SK-N-SH (cell line): ENCODE measurements at places on chromosomes 6 and 20. TPM values are rescaled to one million over a fixed set of nuclear protein-coding genes. Genes with fewer than 3 reads are reported as not detected.
A peak's percentile ranks its signal among the peaks of the same experiment; 100 is the strongest.

DNA sequence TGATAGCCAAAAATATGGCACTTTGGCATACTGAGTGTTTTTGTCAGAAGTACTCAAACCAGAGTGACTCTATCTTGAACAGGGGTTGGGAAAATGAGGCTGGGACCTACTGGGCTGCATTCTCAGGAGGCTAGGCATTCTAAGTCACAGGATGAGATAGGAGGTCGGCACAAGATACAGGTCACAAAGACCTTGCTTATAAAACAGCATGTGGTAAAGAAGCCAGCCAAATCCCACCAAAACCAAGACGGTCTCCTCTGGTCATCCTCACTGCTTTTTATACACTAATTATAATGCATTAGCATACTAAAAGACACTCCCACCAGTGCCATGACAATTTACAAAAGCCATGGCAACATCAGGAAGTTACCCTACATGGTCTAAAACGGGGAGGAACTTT lies 985.1 kb downstream of the HACE1 start:
- H3K4me1 ChIP-seq, result peaks cover 13% of the 10 kb centered on the region
- no peaks in the 10 kb centered on the region for H3K36me3 ChIP-seq

DNA sequence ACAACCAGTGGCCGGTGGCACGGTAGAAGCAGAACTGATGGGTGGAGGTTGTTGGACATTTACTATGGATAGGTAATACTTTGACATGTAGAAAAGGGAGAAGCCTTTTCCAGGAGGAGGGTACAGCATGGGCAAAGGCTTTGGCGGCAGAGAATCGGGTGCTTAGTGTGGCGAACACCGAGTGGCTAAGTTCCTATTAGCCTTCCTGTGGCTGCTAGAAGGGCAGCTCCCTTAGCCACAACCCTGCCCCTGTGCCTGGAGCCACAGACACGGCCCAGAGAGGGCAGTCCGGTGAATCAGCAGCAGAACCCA lies 37.9 kb upstream of the TGM2 start:
- no peak for DNase-seq
- H3K36me3 ChIP-seq, result no peaks in the 10 kb centered on the region
- no peak overlapping the region for H3K4me3 ChIP-seq
- no peaks in the 10 kb centered on the region for H3K4me1 ChIP-seq
- H3K27me3 ChIP-seq, result no peaks in the 10 kb centered on the region
- H3K27ac ChIP-seq, result no peak overlapping the region

GRCh38 chr6:130525408-130525807 lies 159.6 kb downstream of the TMEM200A start:
- H3K27ac ChIP-seq, result no peak overlapping the region
- H3K27me3 ChIP-seq, result no peaks in the 10 kb centered on the region
- H3K4me1 ChIP-seq, result no peaks in the 10 kb centered on the region
- H3K36me3 ChIP-seq, result no peaks in the 10 kb centered on the region
- H3K4me3 ChIP-seq, result no peak overlapping the region

DNA sequence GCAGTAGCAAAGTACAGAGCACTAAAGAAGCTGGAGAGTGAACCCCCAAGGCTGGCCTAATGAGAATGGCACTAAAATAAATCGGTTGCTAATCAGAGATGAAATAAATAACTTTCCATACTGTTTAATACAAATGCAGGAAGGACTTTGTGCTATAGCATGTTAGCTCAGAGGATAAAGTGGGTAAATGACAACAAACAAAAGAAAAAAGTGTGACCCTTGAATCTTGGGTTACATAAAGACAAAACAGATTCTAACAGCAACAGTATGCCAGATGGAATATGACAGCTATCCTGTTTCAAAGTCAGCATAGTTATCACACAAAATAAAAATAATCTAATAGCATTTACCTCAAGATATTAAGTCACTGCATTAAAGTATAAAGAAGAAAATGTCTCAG lies 622.7 kb downstream of the PHF3 start:
- no peaks in the 10 kb centered on the region for H3K4me1 ChIP-seq
- H3K4me3 ChIP-seq, result no peak overlapping the region
- DNase-seq, result no peak
- no peaks in the 10 kb centered on the region for H3K36me3 ChIP-seq
- H3K27me3 ChIP-seq, result no peaks in the 10 kb centered on the region
- H3K27ac ChIP-seq, result no peak overlapping the region

DNA sequence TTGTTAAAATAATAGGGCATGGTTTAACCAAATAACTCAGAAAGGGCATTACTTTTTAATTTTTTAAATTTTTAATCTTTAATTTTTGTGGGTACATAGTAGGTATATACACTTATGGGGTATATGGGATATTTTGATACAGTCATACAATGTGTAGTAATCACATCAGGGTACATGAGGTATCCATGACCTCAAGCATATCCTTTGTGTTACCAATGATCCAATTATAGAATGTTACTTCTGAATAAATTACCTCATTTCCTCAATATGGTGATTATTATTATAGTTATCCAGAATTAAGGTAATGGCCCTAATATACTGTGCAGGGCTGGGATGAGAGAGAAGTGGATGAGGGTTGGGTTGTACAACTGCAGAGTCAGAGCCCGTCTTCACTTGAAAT lies 45.1 kb upstream of the TMEM30A start:
- no peak for DNase-seq
- H3K27ac ChIP-seq, result no peak overlapping the region
- peaks cover 2% of the 10 kb centered on the region; the same call in 1 of the 2 replicates for H3K4me1 ChIP-seq
- H3K27me3 ChIP-seq, result no peaks in the 10 kb centered on the region

DNA sequence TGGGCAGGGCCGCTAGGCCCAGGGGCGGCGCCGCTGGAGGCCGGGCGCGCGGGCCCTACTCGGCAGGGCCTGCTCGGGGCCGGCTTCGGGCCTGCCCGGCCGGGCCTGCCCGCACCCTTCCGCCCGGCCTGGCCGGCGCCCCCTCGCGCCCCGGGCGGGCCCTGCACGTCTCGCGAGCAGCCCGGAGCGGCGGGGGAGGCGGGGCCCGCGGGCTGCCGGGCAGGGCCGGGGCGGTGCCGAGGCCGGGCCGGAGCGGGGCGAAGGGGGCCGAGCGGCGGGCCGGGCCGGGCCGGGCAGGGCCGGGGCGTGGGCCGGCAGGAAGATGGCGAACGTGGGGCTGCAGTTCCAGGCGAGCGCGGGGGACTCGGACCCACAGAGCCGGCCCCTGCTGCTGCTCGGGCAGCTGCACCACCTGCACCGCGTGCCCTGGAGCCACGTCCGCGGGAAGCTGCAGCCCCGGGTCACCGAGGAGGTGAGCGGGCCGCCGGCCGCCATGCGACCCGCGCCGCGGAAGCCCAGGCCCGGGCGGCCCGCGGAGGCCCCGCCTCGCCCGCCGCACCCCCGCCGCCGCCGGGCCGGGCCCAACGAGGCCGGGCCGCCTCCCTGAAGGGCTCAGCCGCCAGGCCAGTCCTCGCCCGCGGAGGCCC lies at the start of gene NPEPL1:
Gene NPEPL1, plus strand, starts transcription at position 222 of the 647 bp plus-strand sequence. Its CDS starts 101 bp downstream, at position 323.
- no peaks in the 10 kb centered on the region; the same call in 1 of the 2 replicates for H3K36me3 ChIP-seq
- H3K27ac ChIP-seq, result no peak within 1 kb of the TSS
- no peaks in the 10 kb centered on the region for H3K4me1 ChIP-seq
- no peak for DNase-seq
- no peaks in the 10 kb centered on the region for H3K27me3 ChIP-seq

DNA sequence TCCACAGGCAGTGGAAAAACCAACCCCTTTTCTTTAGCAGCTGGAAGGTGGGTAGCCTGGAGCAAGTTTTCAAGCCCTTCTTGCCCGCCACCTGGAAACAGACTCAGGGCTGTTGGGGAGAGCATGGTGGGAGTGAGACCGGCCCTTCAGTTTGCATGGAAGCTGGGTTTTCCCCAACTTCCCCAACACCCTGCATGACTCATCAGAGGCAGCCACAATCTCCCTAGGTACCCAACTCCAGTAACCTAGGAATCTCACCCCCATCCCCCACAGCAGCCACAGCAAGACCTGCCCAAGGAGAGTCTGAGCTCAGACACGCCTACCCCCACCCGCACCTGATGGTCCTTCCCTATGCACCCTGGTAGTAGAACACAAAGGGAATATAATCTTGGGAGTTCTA lies 86.3 kb upstream of the IRAK1BP1 start:
- no peaks in the 10 kb centered on the region for H3K27me3 ChIP-seq
- no peaks in the 10 kb centered on the region for H3K4me1 ChIP-seq
- no peaks in the 10 kb centered on the region for H3K36me3 ChIP-seq
- H3K27ac ChIP-seq, result no peak overlapping the region

- DNase-seq, result no peak
- no peaks in the 10 kb centered on the region for H3K36me3 ChIP-seq
- no peaks in the 10 kb centered on the region for H3K27me3 ChIP-seq
- no peak overlapping the region for H3K27ac ChIP-seq
Measured at GRCh38 chr6:133062696-133063306, 178.4 kb upstream of the EYA4 start.

DNA sequence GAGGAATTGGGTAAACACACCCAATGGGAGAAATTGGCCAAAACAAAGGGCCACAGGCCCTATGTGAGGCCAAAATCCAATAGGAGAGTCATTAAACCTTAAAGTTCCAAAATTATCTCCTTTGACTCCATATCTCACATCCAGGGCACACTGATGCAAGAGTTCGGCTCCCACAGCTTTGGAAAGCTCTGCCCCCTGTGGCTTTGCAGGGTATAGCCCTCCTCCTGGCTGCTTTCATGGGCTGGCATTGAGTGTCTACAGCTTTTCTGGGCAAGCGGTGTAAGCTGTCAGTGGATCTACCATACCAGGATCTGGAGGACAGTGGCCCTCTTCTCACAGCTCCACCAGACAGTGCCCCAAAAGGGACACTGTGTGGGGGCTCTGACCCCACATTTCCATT lies 160.5 kb downstream of the ADGRG6 start:
- H3K27ac ChIP-seq, result no peak overlapping the region
- no peaks in the 10 kb centered on the region for H3K27me3 ChIP-seq
- no peak for DNase-seq

DNA sequence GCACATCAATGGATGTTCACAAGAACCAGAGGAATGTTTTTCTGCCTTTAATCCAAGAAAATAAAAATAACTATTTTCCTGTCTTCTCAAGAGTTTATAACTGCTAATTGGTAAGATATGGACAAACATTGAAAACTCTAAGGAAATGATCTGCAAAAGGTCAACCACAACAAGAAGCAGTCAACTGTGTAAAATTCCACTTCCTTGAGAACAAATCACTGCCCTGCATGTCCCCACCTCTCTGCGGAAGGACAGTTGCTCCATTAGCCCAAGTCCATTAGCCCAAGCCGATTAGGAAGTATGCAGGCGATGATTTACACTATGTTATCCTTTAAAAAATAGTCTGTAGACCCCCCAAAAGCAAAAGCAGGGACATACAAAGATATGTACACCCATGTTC lies 27.6 kb downstream of the SLC22A23 start:
- H3K4me1 ChIP-seq, result peaks cover 3% of the 10 kb centered on the region; the same call in 1 of the 2 replicates
- DNase-seq, result no peak
- no peaks in the 10 kb centered on the region for H3K36me3 ChIP-seq
- no peak overlapping the region for H3K4me3 ChIP-seq
- peaks cover 37% of the 10 kb centered on the region for H3K27me3 ChIP-seq

Gene APOM
- 6.8 and 7.2 TPM in 2 replicates for polyA plus RNA-seq

Gene MAFB
- polyA plus RNA-seq, result 0.05 and 0.08 TPM in 2 replicates

GRCh38 chr6:166757232-166758135 lies 130.4 kb upstream of the RPS6KA2 start:
- H3K27me3 ChIP-seq, result no peaks in the 10 kb centered on the region; the same call in 1 of the 2 replicates
- peak; percentile 60 for DNase-seq
- peaks cover 12% of the 10 kb centered on the region; the same call in 1 of the 2 replicates for H3K4me1 ChIP-seq
- no peaks in the 10 kb centered on the region for H3K36me3 ChIP-seq

DNA sequence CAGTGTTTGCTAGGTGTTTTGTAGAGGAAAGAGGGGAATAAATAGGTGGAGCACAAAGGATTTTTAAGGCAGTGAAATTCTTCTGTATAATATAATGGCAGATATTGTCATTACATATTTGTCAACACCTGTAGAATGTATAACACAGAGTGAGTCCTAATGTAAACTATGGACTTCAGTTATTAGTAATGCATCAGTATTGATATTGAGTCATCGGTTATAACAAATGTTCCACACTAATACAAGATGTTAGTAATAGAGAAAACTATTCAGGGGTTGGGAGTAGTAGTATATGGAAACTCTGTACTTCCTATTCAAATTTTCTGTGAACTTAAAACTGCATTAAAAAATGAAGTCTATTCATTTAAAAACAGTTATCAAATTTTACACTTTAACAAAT lies 299.2 kb downstream of the UBE3D start:
- no peaks in the 10 kb centered on the region; the same call in 1 of the 2 replicates for H3K4me1 ChIP-seq
- H3K27me3 ChIP-seq, result no peaks in the 10 kb centered on the region
- no peaks in the 10 kb centered on the region for H3K36me3 ChIP-seq
- no peak overlapping the region for H3K27ac ChIP-seq

GRCh38 chr6:53581173-53581773 lies 36.4 kb upstream of the GCLC start:
- H3K4me3 ChIP-seq, result no peak overlapping the region
- H3K27me3 ChIP-seq, result no peaks in the 10 kb centered on the region
- H3K4me1 ChIP-seq, result no peaks in the 10 kb centered on the region
- no peak for DNase-seq
- no peaks in the 10 kb centered on the region for H3K36me3 ChIP-seq
- no peak overlapping the region for H3K27ac ChIP-seq

GRCh38 chr6:119523556-119523955 lies 174.0 kb upstream of the MAN1A1 start:
- H3K27ac ChIP-seq, result no peak overlapping the region
- H3K4me1 ChIP-seq, result no peaks in the 10 kb centered on the region; the same call in none of the 2 replicates
- H3K36me3 ChIP-seq, result no peaks in the 10 kb centered on the region
- no peak for DNase-seq
- H3K4me3 ChIP-seq, result no peak overlapping the region

DNA sequence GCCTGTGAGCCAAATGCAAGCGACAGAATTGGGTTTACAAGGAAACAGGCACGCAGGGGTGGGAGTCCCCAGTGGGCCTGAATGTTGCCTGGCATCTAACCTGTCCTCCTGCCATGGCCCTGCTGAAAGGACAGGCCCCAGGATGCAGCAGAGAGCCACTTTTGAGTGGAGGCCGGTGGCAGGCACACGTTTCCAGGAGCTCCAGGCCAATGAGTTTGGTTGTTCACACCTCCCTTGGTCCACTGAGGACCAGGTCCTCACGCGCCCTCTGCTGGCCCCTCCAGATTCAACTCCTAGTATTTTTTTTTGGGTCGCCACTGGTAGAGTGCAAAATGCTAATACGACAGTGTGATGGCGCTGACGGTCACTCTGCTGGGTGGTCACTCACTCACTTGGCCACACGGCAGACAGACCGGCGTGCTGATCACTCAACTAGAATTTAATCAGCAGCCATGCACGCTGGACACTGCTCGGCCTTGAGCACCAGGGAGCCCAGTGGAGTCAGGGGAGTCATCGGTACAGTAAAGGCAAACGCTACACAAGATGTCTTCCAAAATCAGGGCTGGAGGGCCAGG lies 81.7 kb upstream of the NFATC2 start:
- H3K27me3 ChIP-seq, result no peaks in the 10 kb centered on the region
- no peak overlapping the region for H3K27ac ChIP-seq
- DNase-seq, result peak; percentile 77
- no peak overlapping the region for H3K4me3 ChIP-seq
- H3K4me1 ChIP-seq, result no peaks in the 10 kb centered on the region
